ENCODE measurements at places on chromosomes 5 and 9.
A peak's percentile ranks its signal among the peaks of the same experiment; 100 is the strongest.

DNA sequence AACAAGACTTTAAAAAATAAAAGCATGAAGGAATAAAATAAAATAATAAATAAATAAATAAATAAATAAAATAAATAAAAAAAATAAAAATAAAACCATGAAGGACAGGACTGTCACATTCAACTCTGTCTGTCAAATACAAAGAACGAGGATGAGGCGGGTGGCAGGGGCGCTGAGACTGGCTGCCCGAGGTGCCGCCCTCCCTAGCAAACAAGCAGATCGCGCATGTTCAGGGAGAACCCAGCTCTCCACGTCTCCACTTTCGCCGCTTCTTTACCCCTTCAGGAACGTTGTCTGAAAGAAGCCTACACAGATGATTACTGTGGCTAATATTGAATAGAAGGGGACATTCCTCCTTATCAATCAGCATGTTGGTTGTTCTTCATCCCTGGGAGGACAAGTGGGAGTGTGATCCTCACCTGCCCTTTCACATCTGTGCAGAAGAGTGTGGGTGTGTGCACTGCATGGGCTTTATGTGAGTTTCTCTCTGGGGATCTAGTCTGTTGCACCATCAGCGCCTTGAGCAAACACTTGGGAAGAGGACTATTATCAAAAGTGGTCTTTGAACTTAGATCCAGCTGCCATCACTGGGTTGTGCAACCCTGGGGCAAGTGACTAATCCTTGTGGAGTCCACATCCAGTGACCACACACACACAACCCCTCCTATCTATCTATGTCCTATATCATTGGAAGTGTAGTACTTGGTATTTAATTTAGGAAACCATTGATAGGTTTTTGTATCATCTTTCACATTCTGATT, 399.2 kb downstream of the IRX2 start:
- DNase-seq = no peak

DNA sequence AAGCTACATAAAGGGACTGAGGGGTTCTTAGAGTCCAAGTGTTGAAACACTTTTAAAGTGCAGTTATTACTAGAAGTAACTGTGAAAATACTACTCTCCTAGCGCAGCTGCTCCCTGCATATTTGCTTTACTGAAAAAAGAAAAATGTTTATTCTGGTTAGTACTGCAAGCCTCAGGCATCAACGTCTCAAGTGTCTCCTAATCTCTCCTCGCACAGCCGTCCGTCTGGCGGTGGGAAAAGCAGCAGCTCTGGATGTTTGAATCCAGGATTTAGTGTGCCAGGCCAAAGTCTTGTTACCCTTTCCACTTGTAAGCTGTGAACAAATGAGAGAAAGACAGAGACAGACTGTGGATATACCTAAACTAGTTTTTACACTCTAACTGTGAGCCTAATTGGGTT, 31.1 kb downstream of the RORB start:
- no peak for DNase-seq

DNA sequence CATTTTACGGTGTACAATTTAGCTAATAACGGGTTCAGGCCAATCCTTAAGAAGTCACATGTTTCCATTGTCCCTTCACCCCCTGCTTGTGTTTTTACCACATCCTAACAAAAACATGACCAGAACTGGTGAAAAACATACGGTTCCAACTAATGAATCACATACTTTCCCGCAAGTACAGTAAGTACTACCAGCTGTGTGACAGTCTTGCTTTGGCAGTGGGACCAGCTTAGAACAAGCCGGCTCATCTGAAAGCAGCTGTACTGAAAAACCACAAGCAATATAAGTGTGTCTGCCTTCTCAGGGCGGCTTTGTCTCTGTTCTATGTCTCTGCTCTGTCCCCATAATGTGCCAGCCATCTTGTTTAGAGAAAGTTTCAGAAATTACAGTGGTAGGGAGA, 242.5 kb downstream of the BNC2 start:
- DNase-seq = no peak

DNA sequence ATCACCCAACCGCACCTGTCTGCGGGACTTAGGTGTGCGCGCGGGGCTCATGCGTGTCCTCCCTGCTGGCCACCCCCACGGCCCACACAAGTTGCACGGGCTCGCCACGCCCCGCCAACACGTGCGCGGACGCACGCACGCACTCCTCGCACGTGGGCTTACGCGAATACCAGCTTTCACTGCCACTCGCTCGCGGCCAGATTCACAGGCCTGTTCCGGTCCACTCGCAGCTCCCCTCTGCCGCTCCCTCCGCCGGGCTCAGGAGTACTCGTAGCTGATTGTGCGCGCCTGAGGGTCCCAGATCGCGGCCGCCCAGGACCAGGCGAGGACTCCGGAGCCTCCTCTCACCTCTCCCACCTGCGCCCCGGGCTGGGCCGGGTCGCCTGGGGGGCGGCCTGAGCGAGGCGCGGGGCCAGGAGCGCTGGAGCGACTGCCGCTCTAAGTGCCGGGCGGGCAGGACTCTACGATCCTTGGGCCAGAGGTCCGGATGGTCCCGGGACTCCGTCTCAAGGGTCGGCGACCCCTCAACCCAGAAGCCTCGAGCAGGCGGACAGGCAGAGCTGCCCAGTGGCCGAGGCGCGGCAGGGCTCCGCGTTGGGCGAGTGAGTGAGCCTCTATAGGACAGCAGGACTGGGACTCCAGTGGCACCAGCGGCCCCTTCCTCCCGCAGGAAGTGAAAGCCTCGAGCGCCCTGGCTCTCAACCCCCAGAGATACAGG, 3.4 kb downstream of the PCDHGC5 start:
- DNase-seq = peak; percentile 39

GRCh38 chr5:2135354-2135753, 252.6 kb upstream of the IRX4 start:
- DNase-seq = no peak
